ENCODE measurements at places on chromosomes 4 and X.

GRCh38 chr4:141131723-141132071 is 1.6 kb downstream of the RNF150 start:
- no peak for DNase-seq

- no peak for DNase-seq
These were observed 54.2 kb upstream of the MGST2 start for GRCh38 chr4:139611391-139611790.

DNA sequence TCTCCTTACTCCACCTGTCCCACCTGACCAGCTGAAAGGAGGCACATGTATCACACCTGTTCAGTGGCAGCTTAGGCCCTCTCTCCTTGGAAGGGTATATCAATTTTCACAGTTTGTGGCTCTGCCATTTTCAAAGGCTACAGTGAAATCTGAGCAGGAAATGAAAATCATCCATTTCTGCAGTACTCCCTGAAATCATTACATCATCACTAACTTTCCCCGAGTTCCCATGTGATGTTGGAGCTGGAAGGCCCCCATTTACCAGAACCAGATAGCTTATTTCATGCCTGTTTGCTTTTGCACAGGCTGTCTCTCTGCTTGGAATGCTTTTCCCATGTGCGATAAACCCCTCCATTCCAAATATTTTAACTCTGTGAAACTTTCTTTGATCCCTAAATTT is 31.0 kb upstream of the STX18 start:
- no peak for DNase-seq

DNA sequence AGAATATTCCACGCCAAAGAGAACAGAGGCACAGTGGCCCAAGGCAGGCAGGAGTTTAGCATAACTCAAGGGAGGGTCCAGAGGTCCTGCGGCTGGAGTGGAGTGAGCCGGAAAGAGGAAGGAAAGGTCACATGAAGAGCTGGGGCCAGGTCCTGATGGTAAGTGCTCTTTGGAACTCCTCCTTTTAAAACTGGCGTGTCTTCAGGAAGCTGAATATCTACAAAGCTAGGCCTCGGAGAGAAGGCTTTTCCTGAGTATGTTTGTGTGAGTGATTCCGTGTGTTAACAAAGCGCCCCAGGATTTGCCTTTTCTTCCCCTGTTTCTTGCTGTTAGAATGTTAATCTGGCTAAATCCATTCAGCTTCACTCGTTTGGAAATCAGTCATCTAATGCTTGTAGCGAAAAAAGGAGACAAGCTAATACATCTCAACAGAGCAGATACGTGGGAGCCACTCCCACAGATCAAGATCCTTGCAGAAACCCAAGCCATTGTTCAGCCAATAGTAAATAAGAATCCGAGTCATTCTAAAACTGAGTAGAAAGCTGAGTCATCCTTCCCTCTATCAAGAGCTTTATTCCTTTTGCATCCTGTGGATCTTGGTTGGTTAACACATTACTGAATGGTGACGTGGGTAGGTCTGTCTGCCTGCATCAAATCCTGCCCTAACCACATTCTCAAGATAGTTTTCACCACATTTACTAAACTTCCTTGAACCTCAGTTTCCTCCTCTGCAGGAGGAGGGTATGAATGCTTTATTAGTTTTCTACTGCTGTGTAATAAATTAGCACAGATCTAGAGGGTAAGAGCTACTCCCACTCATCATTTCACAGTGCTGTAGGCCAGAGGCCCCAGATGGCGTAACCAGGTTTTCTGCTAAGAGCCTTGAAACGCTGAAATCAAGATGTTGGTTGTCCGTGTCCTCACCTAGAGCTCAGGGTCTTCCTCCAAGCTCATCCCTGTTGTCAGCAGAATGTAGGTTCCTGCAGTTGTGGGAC is 43.2 kb upstream of the RBM47 start:
- DNase-seq: peak; percentile 86

- DNase-seq: no peak
These were observed 317.2 kb downstream of the CAMK2D start for GRCh38 chr4:113444386-113444785.
